ENCODE measurements at places on chromosomes 13 and 19.
A peak's percentile ranks its signal among the peaks of the same experiment; 100 is the strongest.

DNA sequence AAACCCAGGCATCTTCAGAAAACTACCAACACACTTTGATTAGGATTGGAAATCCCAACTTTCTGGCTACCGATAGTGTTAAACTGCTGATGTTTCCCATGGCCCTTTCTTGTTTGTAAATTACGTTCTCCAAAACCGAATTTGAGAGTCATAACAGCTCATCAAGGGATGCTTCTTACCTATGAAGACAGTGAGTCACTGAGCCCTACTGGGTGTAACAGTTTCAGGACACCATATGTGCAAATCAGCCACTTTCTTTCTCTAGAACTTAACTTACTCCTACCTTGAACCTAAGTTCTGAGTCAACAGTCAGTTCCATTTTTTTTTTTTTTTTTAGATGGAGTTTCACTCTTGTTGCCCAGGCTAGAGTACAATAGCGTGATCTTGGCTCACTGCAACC is 410.1 kb upstream of the TSHZ3 start:
- DNase-seq, result no peak

DNA sequence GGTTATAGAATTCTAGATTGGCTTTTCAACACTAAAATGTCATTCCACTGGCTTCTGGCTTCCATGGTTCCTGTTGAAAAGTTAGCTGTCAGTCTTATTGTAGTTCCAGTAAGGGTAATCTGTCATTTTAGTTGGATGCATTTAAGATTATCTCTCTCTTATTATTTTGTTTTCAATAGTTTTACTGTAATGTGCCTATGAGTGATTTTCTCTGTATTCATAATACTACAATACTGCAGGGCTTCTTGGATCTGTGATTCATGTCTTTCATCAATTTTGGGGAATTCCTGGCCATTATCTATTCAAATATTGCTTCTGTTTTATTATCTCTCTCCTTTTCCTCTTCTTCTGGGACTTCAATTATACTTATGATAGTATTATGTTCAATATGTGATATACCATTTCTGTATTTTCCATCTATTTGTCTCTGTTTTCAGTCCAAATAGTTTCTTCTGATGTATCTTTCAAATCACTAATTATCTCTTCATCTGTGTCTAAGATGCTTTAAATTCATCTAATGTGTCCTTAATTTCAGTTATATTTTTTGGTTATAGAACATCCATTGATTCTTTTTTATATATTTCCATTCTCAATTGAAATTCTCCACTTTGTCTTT is 101.5 kb downstream of the KCTD15 start:
- DNase-seq, result no peak

DNA sequence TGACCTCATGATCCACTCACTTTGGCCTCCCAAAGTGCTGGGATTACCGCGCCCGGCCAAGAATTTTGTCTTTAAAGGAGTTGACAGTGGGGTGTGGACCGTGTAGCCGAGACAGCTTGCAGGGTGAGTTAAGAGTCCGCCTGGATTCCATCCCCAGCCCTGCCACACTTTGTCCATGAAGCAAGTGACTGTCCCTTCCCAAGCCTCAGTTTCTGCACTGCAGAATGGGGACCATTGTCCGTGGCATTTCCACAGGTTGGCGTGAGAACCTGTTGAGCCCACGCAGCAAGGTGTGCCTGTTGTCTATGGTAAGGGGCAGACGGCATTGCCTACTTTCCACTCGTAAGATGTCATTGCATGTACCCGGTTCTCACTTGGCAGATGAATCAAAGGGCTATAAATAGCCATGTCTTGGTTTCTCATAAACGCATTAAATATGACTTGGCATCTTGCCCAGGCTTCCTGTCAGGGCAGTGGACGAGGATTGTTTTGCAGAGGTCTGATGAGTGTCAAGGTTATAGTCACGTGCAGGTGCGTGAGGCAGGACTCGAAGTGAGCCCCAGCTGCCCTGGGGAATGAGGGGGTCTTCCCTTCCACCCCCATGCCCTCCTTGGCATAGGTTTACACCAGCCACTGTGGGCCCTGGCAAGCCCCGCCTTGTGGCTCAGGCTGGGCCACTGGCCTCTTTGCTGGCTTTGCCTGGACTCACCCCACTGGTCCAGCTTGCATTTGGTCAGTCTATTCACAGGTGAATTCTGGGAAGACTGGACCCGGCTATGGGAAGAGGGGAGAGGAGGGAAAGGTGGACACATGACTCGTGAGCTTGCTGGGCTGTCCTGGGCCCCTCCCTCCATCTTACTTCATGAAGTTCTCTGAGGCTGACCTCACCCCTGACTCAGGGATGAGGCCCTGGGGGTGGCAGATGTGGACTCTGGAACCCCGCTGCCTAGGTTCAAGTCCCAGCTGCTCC is 14.6 kb downstream of the FAM187B start:
- no peak for DNase-seq

- DNase-seq, result no peak
Observed at GRCh38 chr13:71828564-71828963, 38.4 kb downstream of the DACH1 start.

DNA sequence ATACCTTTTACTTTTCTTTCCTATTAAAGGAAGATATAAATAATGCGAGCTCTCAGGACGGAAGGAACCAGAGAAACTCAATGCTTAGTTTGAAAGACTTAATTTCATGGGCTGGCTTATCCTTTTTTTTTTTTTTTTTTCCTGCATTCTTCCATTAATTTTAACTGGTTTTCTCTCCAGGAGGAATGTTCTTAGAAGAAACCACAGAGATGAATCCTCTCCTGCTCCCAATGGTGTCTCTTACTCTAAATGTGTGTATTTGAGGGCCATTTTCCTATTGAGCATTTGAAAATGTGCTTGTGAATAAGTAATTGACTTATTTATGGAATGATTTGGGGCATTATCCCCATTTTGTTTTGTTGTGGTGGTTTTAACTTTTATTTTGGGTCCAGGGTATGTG is 494.9 kb downstream of the FOXO1 start:
- DNase-seq, result no peak

DNA sequence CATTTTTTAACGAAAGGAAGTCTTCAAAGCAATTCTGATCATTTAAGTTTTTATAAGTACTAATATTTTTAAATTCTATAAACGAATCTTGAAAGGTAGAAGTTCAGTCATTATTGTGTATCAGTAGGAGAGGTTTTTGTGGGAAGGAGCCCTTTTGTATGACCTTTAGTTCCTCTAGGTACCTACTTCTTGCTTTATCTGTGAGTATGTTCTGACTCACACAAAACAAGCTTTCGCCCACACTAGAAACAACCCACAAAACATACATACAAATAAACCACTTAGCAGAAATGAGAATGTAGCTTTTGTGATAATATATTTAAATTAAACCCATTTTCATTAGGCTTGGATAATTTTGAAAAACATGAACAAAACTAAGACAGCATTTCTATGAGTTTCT is 27.8 kb downstream of the ERCC5 start:
- no peak for DNase-seq

DNA sequence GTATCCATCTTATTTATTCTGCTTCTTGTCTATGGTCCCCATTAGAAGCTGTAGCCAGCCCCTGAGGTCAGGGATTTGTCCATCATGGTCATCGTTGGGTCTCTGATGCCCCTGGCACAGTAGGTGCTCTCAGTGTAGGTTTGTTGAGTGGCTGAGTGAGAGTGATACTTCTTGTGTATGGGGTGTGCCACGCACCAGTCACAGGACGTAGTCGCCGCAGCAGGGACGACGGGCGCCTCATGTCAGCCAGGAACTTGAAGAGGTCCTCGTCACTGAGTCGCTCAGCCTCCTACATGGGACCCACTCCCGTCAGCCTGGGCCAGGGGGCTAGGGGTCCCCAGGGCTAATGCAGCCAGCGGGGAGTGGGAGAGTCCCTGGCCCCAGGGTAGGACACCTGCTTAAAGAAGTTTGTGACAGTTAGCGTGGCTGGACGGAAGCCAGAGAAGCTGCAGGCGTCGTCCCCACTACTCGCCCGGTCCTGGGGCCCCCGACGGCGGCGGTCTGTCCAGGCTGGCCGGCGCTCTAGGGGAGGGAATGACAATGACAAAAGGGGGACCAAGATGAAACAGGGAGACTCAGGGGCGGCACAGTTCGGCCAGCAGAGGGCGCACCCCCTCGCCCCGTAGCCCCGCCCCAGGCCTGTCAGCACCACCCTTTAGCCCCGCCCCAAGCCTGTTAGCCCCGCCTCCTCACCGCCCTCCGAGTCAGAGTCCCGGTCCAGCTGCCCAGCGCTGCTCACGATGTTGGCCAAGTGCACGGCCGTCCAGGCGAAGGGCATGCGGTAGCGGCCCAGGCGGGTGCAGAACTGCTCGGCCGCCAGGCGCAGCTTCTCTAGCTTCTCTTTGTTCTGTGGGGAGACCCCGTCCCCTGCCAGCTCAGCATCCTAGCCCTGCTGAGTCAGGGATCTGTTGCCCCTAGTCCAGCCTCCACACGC is 3.7 kb downstream of the ANGPTL8 start:
- DNase-seq, result peak; percentile 94

DNA sequence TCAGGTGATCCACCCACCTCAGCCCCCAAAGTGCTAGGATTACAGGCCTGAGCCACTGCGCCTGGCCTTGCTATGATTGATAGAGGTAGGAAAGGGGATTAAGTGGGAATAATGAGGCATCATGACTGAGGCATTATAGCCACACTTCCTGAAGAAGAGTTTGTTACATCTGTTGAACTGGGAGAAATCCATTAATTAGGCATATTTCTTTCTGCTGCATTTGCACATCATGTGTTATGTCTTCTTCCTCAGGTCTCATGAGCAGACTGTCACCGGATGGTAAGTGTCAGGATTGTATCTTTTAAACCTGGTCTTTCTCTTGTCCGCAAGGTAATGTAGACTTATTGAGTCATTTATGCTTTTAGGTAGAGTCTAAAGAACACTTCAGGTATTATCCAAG is 12.2 kb downstream of the EDDM13 start:
- no peak for DNase-seq

DNA sequence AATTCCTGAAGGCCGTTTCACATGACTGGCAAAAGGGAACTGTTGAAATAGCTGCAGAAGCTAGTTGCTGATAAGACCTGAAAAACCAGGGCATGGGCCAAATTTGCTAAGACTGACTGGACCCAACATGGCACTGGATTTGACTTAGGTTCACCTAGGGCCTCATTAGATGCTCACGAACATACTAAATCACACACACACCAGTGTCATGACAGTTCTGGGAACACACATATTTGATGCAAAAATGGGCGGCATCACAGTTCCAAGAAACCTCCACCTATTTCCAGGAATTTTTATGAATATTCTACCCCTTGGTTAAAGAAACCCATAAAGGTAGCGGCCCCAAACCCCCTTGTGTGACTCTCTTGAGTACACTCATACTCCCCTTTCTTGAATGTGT is 99.6 kb upstream of the OBI1 start:
- no peak for DNase-seq

Data from erythroblast (primary cell).